Foreskin melanocyte (primary cell): ENCODE measurements at places on chromosomes 7 and 10.
A peak's percentile ranks its signal among the peaks of the same experiment; 100 is the strongest.

- DNase-seq = no peak
These were observed 633.4 kb upstream of the LRRTM3 start for GRCh38 chr10:66292456-66292855.

DNA sequence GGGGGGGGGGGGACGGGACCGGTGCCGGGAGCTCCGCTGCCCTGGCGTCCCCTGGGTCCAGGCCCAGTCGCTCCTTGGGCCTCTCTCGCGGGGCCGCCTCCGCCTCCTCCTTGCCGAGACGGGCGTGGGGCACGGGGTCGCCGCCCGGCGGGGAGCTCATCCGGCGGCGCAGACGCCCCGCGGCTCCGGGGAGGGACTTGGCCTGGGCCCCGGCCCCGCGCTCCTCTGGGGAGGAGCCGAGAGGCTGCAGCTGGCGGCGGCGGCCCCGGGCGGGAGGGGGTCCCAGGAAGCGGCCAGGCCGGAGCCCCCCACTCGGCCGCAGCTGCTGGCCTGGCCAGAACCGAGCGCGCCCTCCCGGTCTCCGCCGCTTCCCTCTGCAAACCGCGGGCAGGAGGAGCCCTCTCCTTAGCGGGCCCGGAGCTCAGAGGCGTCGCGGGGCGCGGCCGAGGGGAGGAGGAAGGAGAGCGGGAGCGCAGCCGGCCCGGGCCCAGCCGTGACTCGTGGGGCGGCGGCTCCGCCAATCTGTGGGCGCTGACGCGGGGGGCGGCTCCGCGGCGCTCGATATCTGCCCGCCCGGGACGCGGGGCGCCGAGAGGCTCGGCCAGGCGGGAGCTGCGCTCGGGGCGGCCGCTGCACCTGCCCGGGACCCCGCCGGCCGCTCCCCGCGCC is at the start of gene FAM20C:
Gene FAM20C, plus strand, starts transcription at position 591 of the 669 bp plus-strand sequence. CDS start 629 bp downstream, outside the sequence.
- peak; percentile 52 for DNase-seq

GRCh38 chr10:77371848-77372799 is 265.5 kb downstream of the KCNMA1 start:
- DNase-seq = peak; percentile 58

DNA sequence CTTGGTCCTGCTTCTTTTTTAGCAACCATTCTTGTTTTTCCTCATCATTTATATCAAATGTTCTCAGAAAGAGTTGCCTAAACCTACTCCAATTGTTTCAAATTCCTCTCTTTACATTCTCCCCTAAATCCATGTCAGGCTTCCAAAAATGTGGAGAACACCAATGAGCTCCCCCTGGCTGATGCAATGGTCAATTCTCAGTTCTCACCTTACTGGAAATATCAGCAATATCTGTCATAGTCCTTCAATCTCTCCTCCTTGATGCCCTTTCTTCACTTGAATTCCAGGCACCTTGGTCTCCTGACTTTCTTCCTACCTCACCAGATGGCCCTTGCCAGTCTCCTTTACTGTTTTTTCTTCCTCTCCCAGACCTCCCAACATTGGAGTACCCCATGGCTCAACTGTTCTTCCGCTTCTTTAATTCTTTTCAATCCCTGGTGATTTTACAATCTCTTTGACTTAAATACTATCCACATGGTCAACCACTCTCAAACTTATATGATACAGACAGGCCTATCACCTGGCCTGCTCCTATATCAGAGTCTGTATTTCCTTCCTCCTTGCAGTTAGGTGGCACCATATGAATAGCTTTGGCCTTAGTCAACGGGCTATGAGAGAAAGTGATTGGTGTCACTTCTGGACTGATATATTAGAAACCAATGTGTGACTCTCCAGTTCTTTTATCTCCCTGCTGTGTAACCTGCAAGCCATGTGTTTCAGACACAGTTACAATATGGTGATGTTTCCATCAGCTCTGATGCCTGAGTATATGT is 47.4 kb upstream of the CAV2 start:
- DNase-seq = no peak

- DNase-seq = no peak
These were observed 26.4 kb upstream of the SRGN start for GRCh38 chr10:69061305-69062161.

DNA sequence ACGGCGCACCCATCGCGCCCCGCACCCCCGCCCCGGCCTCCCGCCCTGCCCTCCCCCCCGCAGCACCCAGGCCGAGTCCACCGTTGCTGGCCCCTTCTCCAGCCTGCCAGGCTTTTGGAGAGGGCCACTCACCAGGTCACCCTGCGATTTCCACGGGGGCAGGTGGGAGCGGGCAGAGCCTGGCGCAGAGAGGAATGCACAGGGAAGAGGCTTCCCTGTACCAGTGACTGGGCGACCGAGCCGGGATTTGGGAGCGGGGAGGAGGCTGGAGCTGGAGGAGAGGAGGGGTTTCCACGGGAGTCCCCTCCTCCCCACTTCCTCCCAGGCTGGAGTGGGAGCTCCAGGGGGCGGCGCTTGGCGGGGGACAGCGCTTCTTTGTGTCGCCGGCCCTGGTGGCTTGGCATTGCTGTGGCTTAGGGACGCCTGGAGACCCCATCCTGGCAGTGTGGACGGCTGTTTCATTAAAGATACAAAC is 19.3 kb downstream of the TCAF1 start:
- peak; percentile 54 for DNase-seq

DNA sequence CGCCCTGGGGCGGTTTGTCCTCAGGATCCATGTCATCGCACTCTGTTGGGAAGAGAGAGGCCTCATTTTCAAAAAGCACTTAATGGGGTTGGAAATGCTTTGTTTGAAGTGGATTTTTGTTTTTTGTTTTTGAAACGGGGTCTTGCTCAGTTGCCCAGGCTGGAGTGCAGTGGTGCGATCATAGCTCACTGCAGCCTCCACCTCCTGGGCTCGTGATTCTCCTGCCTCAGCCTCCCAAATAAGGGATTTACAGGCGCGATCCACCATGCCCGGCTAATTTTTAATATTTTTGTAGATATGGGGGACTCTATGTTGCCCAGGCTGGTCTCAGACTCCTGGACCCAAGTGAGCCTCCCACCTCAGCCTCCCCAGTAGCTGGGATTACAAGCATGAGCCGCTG is 735 bp downstream of the FKBP6 start:
- DNase-seq = no peak

DNA sequence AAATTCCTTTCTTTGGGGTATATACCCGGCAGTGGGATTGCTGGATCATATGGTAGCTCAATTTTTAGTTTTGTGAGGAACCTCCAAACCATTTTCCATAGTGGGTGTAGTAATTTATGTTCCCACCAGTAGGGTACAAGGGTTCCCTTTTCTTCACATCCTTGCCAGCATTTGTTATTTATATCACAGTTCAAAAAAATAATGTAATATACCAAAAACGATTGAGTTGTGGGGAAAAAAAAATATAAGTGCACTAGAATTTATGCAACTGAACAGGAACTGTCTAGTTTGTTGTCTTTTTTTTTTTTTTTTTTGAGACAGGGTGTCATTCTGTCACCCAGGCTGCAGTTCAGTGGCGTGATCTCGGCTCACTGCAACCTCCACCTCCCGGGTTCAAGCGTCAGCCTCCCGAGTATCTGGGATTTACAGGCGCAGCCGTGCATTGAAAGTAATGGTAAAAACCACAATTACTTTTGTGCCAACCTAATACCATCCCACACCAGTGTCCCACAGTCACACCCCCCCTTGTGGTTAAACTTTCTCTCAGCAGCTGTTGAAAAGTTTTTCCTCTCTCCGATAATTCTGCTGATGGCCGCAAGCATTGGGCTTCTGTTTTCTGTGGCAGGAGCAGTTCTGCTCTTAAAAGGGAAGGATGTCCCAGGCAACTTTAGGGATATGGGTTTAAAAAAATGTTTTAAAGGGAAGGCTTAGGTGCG is 6.8 kb upstream of the LAT2 start:
- peak; percentile 45 for DNase-seq

DNA sequence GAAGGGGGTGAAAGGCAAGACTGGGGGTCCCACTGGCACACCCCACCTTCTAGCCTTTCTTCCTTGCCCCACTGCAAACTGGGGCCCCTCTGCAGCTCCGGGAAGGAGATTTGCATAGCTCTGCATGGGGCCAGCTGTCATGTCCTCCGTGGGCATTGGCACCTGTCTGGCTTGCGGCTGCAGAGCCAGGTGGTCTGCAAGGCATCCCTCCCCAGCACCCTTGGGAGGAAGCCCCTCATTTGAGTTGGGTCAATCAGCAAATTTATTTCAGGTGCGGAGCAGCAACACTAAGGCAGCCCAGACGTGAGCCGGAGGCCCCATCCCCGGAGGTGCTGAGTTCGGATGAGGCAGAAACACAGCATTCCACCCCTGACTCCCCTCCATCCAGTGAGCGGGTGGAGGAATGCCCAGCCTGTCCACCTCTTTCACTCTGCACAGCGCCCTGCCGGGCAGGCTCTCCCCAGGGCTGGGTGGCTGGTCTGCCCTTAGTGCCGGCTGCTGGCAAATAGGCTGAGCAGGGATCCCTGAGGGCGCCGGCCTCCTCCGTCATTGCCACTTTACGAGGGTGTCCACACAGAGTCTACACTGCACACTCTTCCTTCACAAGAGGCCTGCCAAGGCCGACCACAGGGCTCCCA is 143.2 kb downstream of the TCERG1L start:
- DNase-seq = no peak

- no peak for DNase-seq
These were observed 480.2 kb downstream of the PARD3 start for GRCh38 chr10:34334908-34335307.

DNA sequence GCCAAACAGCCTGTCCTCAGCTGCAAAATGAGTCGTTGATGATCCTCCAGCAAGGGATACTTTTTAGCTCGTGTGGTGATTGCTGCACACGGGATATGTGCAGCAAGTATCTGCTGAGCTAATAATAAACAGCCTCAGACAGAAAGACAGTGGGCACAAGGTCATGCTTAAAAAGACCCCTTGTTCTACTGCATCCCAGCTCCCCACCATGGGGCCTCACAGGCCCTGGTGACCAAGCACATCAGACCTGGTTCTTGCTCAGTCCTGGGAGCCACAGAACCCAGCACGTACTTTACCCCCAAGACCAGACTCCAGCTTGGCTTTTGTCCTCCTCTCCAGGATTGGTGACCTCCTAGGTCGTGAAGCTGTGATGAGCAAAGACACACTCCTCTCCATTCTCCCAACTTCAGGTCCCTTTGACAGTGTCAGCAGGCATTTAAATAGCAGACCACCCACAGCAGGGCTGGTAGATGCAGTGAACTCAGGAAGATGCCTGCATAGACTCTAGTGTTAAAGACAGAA is 50.5 kb downstream of the EGFR start:
- no peak for DNase-seq

DNA sequence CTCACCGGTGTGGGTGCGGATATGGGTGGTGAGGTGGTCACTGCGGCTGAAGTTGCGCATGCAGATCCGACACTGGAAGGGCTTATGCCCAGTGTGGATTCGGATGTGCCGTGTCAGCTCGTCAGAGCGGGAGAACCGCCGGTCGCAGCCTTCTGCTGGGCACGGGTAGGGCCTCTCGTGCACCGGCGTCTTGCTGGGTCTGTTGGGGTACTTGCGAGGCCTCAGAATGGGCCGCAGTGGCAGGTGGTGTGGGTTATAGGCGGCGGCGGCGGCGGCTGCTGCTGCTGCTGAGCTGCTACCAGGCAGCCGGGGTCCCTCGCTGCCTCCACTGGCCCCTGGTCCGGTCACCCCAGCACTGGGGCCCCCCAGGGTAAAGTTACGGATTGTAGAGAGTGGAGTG is 2.7 kb downstream of the EGR2 start:
- no peak for DNase-seq

DNA sequence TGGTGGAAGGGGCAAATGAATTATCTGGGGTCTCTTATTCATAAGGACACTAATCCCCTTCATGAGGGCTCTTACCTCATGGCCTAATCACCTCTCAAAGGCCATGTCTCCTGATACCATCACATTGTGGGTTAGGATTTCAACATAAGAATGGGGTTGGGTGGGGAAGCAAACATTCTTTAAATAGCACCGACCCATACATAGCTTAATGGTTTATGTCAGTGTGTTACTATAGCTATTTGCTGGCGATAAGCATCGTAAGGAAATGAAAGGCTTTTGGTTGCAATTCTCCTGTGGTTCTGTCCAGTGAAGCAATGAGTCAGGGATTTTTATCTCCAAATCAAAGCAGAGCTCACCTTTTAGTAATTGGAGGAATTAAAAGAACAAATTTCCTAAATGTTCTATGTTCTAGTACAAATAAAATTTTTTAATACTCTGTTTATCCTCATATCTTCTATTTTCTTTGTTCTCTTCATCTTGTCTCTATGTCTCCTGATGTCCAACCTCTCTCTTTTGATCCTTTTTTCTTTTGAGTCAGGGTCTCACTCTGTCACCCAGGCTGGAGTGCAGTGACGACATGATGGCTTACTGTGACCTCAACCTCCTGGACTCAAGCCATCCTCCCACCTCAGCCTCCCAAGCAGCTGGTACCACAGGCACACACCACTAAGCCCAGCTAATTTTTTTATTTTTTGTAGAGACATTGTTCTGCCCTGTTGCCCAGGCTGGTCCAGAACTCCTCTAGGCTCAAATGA is 57.0 kb upstream of the GLCCI1 start:
- no peak for DNase-seq

- DNase-seq = no peak
These were observed 260.7 kb downstream of the EXOC4 start for GRCh38 chr7:133513608-133514007.

DNA sequence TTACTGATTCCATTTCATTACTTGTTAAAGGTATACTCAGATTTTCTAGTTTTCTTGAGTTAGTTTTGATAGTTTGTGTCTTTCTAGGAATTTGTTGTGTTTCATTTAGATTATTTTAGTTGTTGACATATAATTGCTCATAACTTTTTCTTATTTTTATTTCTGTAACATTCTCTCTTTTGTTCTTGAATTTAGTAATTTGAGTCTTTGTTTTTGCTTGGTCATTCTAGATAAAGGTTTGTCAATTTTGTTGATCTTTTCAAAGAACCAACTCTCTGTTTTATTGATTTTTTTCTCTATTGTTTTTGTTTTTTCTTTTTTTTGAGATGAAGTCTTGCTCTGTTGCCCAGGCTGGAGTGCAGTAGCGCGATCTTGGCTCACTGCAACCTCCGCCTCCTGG is 7.2 kb downstream of the EXOC6 start:
- no peak for DNase-seq

- no peak for DNase-seq
These were observed 9.1 kb downstream of the TRPV6 start for GRCh38 chr7:142876236-142876960.

DNA sequence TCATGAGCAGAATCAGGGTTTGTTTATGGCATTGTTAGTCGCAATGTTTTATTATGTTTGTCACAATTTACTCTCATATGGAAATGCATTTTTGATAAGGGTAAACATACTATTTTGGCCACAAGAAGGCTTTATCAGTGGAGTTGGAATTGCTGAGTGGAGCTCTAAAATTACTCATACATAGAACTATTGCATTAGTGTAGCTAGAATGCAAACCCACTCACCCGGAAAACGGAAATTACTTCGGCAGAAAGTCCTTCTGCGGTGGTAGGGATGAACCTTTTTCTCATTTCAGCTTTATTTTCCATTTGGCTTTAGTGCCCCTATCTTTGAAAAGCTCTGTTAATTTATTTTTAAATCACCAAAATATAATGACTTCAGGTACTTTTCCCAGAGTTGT is 42.8 kb upstream of the NPY start:
- DNase-seq = no peak

DNA sequence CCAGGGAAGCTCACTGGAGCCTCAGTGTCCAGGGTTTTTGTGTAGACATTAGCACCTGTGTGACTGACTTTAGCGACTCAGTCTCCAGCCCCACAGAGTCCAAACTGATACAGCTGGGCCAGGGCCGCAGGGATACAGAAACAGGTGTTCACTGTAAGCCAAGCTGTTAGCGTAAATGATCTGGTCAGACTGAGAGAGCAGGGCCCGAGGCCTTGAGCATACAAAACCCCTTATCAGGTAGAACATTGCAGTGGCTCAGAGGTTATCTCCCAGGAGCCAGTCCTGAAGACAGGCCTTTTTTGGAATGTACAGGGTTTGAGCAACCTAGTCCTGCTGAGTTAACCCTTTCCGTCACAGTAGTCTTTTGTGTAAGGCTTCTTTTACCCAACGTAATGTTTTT is 25.0 kb downstream of the LHPP start:
- DNase-seq = no peak
